ENCODE measurements at places on chromosomes 4 and X. TPM values are rescaled to one million over a fixed set of nuclear protein-coding genes. Genes with fewer than 3 reads are reported as not detected.

- peak; percentile 51 for DNase-seq
Observed at GRCh38 chr4:123986268-123986798, 589.7 kb downstream of the SPRY1 start.

- no peak for DNase-seq
Observed at GRCh38 chrX:21959362-21960051, 19.0 kb downstream of the SMS start.

DNA sequence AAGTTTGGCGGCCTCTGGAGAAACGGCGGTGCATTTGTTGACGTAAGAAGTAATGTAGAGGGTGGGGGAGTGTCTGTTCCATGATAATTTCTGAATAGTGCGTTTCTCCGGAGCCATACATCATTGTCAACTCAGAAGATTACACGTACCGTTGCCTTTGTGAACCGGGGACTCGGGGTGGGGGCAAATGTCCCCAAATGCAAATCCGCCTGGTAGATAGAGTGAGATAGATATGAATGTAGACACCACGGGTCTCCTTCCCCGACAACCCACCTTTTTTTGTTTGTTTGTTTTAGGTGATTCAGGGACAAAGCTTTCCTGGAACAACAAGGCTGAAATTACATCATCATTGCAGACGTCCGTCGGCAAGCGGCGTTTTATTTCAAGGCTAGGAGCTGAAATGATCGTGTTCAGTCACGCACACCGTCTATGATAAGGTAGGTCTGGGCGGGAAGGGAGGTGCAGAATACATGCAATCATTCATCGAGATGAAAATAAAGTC is 96.0 kb upstream of the PPP2R3B start:
- DNase-seq = no peak

GRCh38 chr4:52983563-52984303 is 121.6 kb downstream of the RASL11B start:
- no peak for DNase-seq

DNA sequence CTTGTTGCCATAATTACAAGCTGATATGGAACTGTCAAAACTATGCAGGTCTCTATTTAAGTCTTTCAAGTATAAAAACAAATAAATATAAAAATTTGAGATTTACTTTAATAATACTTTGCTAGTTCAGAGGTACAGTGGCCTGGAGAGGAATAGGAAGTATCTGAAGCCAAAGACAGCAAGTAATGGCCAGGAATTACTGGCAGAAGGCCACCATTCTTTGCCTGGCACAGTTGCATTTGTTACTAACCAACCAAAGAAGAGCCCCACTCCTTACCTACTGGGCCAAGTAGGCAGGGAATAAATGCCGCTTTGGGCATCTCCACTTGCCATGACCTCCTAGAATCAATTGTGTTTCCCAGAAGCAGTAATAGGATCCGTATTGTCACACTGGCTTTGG is 13.8 kb upstream of the ADAMTS3 start:
- no peak for DNase-seq

DNA sequence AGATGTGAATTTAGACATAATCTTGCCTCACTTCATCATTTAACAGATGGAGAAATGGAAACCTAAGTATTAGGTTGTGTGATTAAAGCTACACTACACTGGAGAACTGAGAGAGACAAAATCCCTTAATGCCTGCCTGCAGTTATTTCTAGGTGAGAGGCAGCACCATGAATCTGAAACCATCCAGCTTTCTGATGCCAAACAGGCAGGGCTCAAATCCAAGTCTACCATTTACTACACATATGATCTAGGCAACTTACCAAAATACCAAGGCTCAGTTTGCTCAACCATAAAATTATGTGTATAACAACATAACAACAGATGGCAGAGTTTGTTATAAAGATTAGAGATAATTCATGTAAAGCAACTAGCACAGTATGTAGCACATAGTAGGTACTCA is 38.7 kb downstream of the GABRA4 start:
- DNase-seq = no peak

Gene F9
- 0.46 TPM for total RNA-seq

GRCh38 chr4:25823632-25824031 is 39.2 kb downstream of the SEL1L3 start:
- no peak for DNase-seq

- DNase-seq = no peak
Observed at GRCh38 chr4:86595426-86595805, 1.3 kb downstream of the PTPN13 start.

- DNase-seq = no peak
Observed at GRCh38 chr4:7926822-7927221, 12.8 kb downstream of the AFAP1 start.

- no peak for DNase-seq
Observed at GRCh38 chrX:41314204-41314603, 19.8 kb upstream of the DDX3X start.

GRCh38 chr4:1856943-1857699 is 1.2 kb upstream of the LETM1 start:
- DNase-seq = no peak

DNA sequence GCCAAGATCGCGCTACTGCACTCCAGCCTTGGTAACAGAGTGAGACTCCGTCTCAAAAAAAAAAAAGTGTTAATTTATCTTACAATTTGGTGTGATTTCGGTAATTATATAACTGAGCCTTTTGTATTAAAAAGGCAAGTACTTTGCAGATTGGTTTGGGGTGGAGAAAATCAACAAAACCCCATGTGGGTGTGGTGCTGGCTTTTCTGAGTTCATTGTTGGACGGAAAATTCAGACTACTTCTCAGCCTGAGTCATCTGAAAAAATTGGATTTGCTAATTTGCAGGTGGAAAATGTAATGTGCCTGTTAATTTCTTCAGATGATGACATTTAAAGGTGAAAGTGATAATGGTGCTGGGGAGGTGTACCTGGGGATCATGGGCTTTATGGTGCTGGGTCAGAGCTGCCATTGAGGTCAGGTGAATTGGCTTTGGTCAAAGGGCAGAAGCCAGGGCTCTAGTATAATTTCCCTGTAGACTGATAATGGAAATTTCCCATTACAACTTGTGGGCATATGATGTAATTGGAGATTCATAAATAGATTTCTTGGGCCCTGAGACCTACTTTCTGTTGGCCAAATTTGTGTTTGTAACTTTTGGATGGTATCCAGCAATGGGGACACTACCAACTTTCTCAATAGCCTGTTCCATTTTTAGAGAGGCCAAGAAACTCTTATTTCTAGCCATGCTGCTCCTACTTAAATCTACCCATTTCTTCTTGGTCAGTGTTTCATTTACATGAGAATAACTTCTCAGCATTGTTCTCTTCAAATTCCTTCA is 74.3 kb upstream of the TEX13D start:
- DNase-seq = no peak

Gene KLHL4
- 0.25 TPM for total RNA-seq

Gene AREG
- 10.1 TPM for total RNA-seq

Gene HTN1
- not detected for total RNA-seq

Gene CNGA1
- total RNA-seq = 0.53 TPM

- DNase-seq = no peak
Observed at GRCh38 chr4:61294936-61295335, 94.8 kb downstream of the ADGRL3 start.

- DNase-seq = no peak
Observed at GRCh38 chrX:28595346-28595745, 8.1 kb downstream of the IL1RAPL1 start.
